Left renal pelvis (tissue), 4 donors: ENCODE measurements at places on chromosomes 4 and X.

GRCh38 chrX:9707306-9708033, 58.2 kb downstream of the GPR143 start:
- DNase-seq = no peak

DNA sequence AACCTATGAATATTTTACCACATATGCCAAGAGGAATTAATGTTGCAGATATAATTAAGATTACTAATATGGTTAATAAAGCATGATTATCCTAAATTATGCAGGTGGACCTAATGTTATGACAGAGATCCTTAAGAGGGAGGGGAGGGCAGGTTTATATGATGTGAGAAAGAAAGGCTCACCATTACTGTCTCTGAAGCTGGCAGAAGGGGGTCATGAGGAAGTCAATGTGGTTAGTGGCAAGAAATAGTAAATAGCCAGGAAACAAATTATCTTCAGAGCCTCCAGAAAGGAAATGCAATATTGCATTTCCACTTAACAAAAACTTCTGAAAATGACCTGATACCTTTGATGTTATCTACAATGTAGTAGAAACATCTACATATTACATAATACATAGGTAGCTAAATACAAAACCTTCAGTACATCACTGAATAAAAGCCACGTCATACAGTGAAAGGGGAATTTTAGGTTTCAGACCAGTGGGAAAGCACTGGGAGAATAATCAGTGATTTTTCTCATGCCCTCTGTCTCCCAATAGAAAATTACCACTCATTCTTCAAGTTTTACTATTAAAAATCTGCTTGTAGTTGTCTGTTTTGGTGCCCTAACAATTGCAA, 609.2 kb downstream of the SPOCK3 start:
- no peak for DNase-seq

GRCh38 chr4:148065075-148065474, 333.2 kb downstream of the ARHGAP10 start:
- no peak for DNase-seq

DNA sequence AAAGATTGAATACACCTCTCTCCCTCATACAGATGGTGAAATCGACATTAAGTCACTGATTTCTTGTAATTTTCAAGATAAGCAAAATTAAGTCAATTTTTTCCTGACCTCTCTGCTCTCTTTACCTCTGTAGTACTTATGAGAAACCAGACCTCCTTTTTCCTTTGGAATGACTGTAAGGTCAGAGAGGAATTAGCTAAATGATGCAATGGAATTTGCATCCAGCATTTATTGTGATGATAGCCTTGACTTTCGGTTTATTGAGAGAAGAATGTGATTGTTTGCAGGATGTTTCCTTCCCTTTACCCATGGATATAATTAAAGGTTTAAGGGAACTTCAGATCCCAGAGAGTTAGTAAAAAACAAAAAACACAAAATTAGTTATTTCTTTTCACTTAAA, 22.4 kb downstream of the STK26 start:
- no peak for DNase-seq

- no peak for DNase-seq
Observed at GRCh38 chrX:37315511-37316248, 33.5 kb upstream of the PRRG1 start.

- DNase-seq = no peak
Observed at GRCh38 chr4:32589853-32590252, 1869.7 kb downstream of the PCDH7 start.

DNA sequence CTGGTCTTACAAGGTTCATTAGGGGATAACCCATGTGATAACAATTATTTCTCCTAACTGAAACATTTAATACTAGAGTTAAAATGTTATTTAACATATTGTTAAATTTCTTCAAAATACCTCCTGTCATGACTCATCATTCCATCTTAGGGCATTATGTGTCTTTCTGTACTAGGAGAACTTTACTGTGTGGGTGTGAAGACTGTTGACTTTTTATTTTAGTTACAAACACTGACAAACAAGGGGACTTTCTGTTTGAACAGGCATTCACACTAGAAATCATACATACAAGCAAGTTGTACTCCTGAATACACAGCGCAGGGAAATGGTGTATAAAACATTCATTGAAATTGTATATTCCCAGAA, 175.9 kb downstream of the FBXW7 start:
- no peak for DNase-seq

- no peak for DNase-seq
Observed at GRCh38 chr4:2954358-2955185, 8.6 kb downstream of the NOP14 start.

DNA sequence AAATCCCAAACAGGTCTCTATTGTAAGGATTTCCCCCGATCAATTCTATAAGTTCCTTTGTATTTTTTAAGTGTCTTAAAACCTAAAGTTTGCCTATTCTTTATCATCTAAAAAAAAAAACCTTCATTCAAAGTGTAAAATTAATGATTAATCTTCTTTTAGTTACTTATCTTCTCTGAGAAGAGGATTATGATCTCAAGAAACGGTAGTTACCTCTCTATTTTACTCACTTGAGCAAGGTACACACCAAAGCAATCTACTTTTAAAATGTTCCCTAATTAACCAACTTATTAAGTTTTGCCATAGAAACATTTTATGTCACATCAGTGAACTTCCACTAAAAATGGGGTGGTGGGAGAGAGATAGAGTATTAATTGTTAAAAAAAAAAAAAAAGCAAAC, 15.2 kb upstream of the GALNT7 start:
- no peak for DNase-seq

DNA sequence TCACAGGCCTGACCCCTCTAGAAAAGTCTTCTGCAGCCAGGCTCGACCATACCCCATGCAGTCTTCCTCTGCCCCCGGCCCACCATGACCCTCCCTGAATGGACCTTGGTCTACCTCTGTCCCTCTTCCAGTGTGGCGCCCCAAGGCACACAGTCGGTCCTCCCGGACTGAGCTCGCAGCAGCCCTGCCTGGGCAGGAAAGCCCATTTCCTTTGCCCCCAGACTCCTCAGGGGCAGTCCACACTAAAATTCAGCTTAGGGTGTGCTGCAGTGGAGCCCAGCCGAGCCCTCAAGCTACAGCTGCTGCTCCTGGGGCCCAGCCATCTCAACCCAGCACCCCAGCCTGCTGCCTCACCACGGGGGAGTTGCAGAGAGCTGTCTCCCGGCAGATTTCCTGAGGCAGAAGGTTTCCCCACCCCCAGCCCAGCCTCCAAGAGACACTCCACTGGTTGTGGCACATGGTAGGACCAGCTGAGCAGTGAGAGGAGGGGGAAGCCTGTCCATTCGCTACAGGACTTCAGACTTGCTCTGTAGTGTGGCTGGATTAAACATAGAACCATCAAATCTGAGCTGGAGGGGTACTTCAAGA, 37.5 kb upstream of the IQSEC2 start:
- no peak for DNase-seq
